ENCODE measurements at places on chromosomes 16 and 17.

- peak; percentile 72 for DNase-seq
Observed at GRCh38 chr17:10156948-10157607, 41.3 kb downstream of the GAS7 start.

GRCh38 chr17:16938496-16939207 is 33.3 kb downstream of the TNFRSF13B start:
- DNase-seq: no peak

GRCh38 chr16:72924927-72925630 is 122.8 kb downstream of the ZFHX3 start:
- DNase-seq: no peak

DNA sequence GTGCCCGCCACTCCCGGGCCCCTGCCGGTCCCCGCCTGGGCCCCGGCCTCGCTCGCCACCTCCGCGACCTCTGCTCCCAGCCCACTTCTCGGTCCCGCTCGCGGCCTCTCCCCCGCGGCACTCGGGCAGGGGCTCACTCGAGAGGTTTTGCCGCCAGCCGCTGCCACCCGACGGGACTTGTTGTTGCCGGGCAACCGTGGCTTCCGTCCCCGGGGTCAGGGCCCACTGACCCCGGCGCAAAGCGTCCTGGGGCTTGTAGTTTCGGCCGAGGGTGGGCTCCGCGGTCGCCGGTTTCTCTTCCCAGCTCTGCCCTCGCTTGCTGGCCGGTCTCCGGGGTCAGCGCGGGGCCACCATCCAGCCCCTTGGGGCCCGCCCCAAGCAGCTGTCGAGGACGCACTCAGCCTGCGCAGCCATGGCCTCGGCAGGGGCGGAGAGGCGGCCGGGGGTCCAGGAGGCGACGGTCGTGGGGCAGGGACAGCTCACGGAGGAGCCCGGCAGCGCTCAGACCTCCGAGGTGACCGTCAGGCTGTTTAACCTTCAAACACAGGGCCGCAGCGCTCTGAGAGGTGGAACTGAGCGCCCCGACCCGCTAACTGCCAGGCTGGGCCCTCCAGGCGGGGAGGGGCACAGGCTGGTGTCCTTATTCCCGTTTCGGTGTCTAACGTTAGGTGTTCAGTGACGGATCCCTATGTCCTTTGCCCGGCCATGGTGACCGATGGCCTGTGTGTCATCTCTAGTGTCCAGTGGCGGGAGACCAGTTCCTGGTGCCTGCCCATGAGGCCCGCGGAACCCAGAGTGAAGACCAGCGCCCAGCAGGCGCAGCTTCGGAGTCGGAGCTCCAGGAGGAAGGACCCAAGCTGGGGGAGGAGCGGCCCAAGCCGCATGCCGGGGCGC is at the start of the genes C16orf86 and ENKD1:
Gene C16orf86 (plus strand): TSS at position 256 of the 894 bp plus-strand sequence. CDS start 157 bp downstream, at position 413.
Gene ENKD1 (minus strand): TSS at position 192 of the 894 bp plus-strand sequence. CDS start 308 bp downstream, outside the sequence.
- peak; percentile 78 for DNase-seq

Data from Kasumi-1 (cell line).